ENCODE measurements at places on chromosomes 11 and 22.

- DNase-seq = no peak
Measured at GRCh38 chr11:61712314-61712713, 32.1 kb downstream of the DAGLA start.

DNA sequence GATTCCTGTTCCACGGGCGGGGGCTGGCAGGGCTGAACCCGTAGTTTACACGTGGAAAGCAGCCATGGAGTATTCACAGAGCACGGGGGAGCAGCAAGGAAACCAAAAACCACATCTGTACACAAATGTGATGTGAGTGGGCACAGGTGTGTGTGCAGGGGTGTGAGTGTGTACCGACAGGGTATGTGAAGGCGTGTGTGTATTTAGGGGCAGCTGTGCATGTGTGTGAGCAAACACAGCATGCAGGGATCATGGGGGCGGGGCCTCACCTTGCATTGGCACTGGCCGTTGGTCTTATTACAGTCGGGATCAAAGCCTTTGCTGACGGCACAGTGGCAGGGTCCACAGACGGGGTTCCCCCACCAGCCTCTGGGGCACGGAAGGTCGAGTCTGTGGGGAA lies 58.4 kb downstream of the TRMU start:
- no peak for DNase-seq

DNA sequence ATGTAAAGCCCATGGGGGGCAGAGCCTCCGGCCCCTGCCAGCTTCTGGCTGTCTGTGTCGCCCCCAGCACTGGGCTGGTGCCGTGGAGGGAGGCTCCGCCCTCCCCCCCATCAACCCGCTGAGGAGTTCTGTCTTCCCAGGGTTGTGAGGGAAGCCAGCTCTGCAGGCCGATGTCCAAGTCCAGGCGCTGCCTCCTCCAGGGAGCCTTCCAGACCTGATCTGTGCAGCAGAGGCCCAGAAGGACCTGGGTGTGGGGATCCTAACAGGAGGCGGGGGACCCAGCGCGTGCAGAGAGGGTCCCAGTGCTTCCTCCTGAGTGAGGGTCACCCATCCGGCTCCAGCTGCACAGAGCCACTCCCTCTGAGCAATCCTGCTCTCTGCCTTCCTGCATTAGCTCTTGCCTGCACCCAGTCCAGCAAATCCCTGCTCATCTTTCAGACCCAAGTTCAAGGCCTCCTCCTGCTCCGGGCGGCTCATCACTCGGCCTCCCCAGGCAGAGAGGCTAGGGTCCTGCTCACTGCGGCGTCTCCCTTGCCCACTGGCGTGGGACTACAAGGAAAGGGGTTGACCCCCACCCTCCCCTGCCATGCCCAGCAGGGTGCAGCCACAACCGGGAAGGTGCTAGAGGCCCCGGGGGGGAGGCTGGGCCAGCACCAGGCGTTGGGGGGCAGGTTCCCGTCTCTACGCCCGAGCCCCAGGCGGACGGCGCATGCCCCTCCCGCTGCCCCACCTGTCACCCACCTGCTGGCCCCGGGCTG lies 16.4 kb downstream of the PRR33 start:
- no peak for DNase-seq

DNA sequence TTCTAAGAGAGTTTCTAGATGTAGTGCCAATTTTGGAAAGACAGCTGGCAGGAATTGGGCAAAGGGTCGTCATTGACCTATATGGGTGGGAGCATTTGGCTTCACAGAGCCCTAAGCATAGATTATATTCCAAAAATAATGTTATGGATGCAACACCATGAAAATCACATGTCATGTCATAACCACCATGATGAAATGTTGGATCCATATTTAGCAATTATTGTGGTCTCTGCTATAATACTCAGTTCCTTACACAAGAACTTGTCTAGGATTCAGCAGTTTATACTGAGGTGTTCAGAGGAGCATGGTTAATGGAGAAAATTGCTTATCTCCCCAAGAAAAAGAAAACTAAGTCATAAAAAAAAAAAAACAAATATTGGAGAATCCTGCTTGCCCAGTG lies 31.6 kb downstream of the NTM start:
- DNase-seq = no peak

DNA sequence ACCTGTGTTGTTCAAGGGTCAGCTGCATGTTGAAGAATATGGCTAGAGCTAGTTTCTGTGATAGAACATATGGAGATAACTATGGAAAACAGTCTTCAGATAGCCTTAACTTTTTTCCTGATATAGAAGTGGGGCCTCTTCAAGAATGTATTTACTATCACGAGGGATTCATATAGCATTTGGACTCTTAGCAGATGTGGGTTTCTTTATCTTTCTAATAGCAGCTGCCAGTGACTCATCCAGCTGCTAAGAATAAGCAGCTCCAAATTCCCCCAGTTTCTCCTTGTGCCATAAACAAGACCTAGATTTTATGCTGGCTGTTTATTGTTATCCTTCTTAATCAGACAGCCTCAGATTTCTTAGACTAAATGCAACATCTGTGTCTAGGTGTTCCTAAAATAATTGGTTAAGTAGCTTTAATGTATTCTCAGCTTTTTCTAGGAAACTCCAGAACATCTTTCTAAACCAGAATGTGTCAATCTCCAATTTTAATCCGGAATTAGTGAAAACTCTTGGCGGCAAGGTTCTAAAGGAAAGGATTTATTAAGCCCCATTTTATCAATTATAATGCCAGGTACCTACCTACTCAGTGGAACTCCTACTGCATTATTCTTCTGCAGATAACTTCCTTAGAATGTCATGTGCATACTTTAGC lies 119.8 kb downstream of the CSTPP1 start:
- DNase-seq = no peak

- DNase-seq = no peak
Measured at GRCh38 chr11:6667733-6668374, 12.2 kb upstream of the DCHS1 start.

GRCh38 chr22:39556970-39557841 lies 13.3 kb upstream of the CACNA1I start:
- peak; percentile 69 for DNase-seq

GRCh38 chr22:28102151-28102812 lies 183.2 kb upstream of the PITPNB start:
- DNase-seq = no peak

GRCh38 chr22:46583571-46583970 lies 36.6 kb upstream of the GRAMD4 start:
- no peak for DNase-seq

GRCh38 chr11:10257478-10257877 lies 36.5 kb downstream of the SBF2 start:
- DNase-seq = no peak

- DNase-seq = peak; percentile 52
Measured at GRCh38 chr22:30178181-30179126, 68.1 kb downstream of the LIF start.

DNA sequence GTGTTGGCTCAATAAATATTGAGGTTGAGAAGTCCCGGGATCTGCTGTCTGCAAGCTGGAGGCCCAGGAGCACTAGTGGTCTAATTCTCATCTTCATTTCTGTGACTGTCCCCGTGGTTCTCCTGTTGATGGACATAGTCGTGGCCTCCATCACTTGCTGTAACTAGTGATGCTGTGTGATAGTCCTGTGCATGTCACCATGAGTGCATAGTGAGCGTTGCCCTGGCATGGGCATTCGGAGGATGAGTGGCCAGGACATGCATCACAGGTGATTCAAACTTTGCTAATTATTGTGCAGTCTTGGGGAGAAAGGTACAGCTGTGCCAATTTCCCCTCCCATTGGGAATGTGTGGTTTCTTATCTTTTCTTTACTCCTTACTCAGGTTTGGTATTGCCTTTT lies 902.2 kb downstream of the BRD1 start:
- DNase-seq = no peak

- peak; percentile 77 for DNase-seq
Measured at GRCh38 chr11:22787551-22788162, 41.9 kb downstream of the SVIP start.

- DNase-seq = no peak
Measured at GRCh38 chr22:39991159-39991860, 3.4 kb upstream of the FAM83F start.

DNA sequence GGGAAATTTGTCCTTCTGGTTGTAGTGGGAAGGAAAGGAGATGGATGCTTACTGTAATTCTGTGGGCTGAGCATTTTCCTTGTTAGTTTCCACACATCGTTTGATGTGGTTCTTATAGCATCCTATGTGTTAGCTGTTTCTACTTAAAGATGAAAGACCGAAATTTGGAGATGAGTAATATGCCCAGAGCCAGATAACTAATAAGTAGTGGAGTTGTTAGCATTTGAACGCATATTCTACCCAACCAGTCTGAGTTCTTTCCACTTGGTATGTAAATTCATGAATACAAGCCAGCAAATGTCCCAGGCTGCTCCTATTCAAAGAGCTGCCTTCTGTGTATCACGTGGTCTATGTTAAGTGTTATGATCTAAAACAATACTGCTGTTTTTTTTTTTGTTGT lies 14.6 kb downstream of the SPECC1L start:
- no peak for DNase-seq

DNA sequence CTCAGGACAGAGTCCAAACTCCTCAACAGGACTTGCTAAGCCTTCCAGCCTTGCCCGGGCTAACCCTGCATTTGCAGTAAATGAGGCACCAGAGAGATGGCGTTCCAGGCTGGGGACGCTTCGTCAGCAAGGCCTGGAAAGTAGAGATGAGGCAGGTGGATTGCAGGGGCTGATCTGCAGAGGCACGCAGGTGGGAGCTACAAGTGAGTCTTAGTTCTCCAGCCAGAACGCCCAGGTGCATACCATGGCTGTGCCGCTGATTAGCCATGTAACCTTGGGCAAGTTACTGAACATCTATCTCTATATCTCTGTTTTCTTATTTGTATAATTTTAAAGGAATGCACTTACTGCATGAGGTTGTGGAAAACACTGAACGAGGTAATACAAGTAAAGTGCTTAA lies 52.7 kb upstream of the BARX2 start:
- no peak for DNase-seq

- DNase-seq = no peak
Measured at GRCh38 chr11:113574171-113574570, 99.0 kb upstream of the DRD2 start.

GRCh38 chr11:99098751-99099150 lies 78.0 kb downstream of the CNTN5 start:
- DNase-seq = peak; percentile 3

GRCh38 chr11:12270215-12270797 lies 107.1 kb upstream of the PARVA start:
- DNase-seq = no peak

GRCh38 chr11:128725630-128726319 lies 31.9 kb downstream of the FLI1 start:
- DNase-seq = peak; percentile 32

GRCh38 chr11:6610591-6610990 lies 1.4 kb downstream of the TAF10 start:
- no peak for DNase-seq

DNA sequence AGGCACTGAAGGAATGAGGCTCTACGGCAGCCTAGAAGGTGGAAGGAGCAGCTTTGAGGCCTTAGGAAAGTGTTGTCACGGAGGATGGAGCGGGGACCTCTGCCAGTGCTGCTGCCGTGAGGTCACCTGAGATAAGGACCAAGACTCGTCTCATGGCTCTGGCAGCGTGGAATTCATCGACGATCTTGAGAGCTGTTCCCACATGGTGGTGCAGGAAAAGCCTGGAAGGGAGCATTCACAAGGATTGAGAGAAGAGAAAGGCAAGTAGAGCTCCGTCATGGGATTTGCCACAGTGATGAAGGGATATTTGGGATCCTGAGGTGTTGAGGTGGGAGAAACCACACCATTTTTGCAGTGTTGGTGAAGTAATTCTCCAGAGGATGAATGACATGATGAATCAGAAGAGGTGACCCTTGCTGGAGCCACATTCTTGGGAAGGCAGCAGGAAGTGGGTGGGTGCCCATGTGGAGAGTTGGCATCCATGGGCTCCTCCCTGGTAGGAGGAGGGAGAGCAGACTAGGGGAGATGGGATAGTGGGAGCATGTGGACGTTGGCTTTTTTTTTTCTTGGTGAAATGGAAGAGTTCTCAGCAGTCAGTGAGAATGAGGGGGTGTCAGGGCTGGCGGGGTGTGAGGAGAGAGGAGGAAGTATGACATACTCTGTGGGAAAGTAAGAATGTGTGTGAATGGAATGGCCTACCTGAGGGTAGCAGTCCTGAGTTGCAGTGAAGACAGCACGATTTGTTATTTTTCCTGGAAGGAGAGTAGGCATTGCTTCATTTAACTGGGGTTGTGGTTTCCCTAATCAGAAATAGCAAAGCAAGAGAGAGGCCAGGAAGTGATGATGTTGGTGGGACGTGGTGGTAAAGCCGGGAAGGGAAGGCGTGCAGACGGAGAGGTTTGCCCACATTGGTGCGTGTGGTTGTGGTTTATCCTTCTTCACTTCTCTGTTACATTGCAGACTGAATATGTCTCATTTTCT lies 11.1 kb downstream of the PPP6R3 start:
- DNase-seq = no peak
